ENCODE measurements at places on chromosomes 1 and 21. TPM values are rescaled to one million over a fixed set of nuclear protein-coding genes. Genes with fewer than 3 reads are reported as not detected.

The PIK3CD gene
- 8.7 TPM for total RNA-seq

The OR2T29 gene
- total RNA-seq: not detected

The LCE3E gene
- not detected for total RNA-seq

The GABPB2 gene
- total RNA-seq: 3.0 TPM

The NTRK1 gene
- 0.18 TPM for total RNA-seq

The LIN28A gene
- not detected for total RNA-seq

The CENPL gene
- 15.5 TPM for total RNA-seq

The DNAJC28 gene
- 0.48 TPM for total RNA-seq

The DNAJC6 gene
- 5.4 TPM for total RNA-seq

The UTP25 gene
- total RNA-seq: 10.3 TPM

The FMO3 gene
- not detected for total RNA-seq

The PPFIA4 gene
- 0.43 TPM for total RNA-seq

The IFI44L gene
- total RNA-seq: not detected

The NPHS2 gene
- total RNA-seq: not detected

The ADAMTS4 gene
- total RNA-seq: not detected

The BARHL2 gene
- not detected for total RNA-seq

The TSPAN1 gene
- 3.5 TPM for total RNA-seq

The SEMA4A gene
- total RNA-seq: 0.40 TPM

The TMEM50A gene
- 69.8 TPM for total RNA-seq

The INAVA gene
- total RNA-seq: 39.8 TPM

The NBPF19 gene
- total RNA-seq: 6.8 TPM

The BSND gene
- total RNA-seq: not detected

The PGLYRP4 gene
- total RNA-seq: not detected

The RBM11 gene
- total RNA-seq: not detected

The RPF1 gene
- 35.2 TPM for total RNA-seq

The HSPB7 gene
- total RNA-seq: not detected

The UBL4B gene
- not detected for total RNA-seq

The DARS2 gene
- total RNA-seq: 37.4 TPM

The OR6N2 gene
- total RNA-seq: not detected

The UBE2U gene
- not detected for total RNA-seq

The OR6K3 gene
- not detected for total RNA-seq

The NDUFS2 gene
- 81.3 TPM for total RNA-seq

The CRYAA gene
- not detected for total RNA-seq

The OR10J1 gene
- total RNA-seq: not detected

The SLAMF1 gene
- not detected for total RNA-seq

The CDC14A gene
- 2.0 TPM for total RNA-seq

The TFF2 gene
- total RNA-seq: not detected

The PLA2G2D gene
- total RNA-seq: not detected

The LMX1A gene
- not detected for total RNA-seq

The PYGO2 gene
- 23.1 TPM for total RNA-seq

Data from A549 treated with Hydrocortisone at 1 μM for 4 hours (cell line).